Left lung (tissue), 14 donors: ENCODE measurements at places on chromosomes 3 and 15.

DNA sequence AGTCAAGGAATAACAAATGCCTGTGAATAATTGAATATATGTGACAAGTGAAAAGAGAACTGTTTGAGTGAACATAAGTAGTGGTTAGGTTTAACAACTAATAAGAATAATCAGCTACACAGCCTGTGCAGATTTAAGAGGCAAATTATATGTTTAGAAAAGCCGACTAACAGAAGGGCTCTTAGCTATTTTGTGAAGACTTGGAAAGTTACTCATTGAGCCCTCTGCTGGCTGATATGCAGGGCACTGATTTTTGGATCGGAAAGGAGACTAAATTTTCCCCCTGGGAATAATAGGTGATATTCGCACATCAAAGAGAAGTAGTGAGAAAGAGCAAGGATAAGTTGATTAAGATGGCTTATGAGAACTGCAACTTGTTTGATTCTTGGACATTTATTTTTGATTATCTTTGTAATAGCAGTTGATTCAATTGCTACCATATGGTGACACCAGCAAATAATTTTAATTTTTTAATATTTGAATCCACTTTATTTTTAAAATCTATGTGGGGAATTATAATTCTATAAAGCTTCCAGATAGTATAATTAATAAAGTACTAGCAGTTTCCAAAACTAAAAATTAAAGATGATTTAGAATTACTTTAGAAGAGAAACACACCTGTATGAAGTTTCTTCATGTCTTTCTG is 156.2 kb downstream of the NLGN1 start:
- DNase-seq = no peak

- no peak for DNase-seq
Observed at GRCh38 chr3:127816783-127817405, 5.4 kb downstream of the MGLL start.

- DNase-seq = no peak
Observed at GRCh38 chr3:127478922-127479321, 111.6 kb downstream of the TPRA1 start.

DNA sequence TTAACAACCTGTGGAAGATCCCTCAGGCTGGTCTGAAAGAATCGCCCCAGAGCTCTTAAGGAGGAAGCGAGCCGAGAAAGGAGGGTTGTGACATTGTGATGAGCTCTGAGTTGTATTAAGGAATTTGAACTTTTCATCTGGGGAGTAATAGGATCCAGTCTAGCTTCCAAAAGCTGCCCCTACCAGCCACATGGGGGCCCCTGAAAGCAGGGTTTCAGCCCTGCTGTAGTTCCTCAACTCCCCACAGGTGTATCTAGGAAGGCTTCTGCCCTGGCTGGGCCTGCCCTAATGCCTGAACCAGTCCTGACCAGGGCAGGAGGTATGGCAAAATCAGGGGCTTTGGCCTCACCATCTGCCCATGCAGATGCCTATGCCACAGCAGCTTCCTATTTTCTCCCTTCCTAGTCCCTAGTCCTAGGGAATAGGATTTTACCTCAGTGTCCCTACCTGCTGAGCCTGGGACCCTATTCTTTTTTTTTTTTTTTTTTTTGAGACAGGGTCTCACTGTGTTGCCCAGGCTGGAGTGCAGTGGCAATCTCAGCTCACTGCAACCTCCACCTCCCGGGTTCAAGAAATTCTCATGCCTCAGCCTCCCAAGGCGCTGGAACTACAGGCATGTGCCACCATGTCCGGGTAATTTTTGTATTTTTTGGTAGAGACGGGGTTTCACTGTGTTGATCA is 5.0 kb upstream of the AP3S2 start:
- DNase-seq = no peak

GRCh38 chr3:168736202-168736601 is 640.5 kb upstream of the GOLIM4 start:
- no peak for DNase-seq

DNA sequence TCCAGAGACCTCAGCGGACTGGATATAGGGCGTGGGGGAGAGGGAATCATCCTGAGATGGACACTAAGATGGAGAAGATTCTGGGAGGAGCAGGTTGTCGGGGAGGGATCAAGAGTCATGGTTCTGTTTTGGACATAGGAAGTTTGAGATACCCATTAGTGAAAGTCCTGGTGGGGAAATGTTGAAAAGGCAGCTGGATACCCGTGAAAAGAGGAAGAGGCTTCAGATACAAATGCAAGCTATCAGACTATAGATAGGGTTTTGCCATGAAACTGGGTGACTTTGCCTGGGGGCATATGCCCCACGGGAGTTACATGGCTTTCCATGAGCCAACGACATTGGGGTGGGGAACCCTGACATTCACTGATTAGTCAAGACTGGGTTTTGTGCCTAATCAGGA is 1.1 kb upstream of the GPR62 start:
- DNase-seq = no peak

GRCh38 chr3:110646496-110646895 is 425.1 kb upstream of the NECTIN3 start:
- DNase-seq = no peak

- no peak for DNase-seq
Observed at GRCh38 chr3:55286693-55287092, 200.4 kb downstream of the WNT5A start.

DNA sequence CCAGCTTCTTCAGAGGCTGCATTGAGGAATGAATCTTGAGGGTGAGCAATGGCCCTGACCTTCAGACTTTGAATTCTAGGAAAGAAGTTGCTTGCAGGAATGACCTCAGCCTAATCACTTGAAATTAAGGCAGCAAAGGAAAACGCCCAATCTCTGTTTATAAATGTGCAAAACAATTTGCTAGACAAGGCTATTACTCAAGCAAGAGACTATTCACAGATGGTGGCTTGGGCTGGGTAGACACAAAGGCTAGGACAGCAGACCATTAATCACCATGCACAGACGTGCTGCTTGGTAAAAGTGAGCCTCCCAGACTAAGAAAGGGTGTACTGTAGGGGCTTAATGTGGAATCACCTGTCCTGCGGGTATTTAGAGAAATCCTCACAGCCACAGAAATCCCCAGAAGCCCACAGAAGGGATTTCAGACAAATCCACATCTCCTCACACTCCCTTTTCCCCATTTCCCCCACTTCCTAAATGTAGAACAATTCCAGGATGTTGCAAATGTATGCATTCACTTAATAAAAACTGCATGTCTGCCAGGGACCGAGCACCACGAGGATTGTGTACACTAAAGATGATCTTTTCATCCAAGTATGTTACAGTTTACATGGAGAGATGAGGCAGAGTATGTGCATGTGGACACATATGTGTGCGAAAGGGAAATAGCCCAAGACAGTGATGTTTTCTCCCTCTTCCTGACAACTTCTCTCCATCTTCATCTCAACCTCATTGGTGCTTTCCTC is 259.5 kb downstream of the THSD4 start:
- no peak for DNase-seq

- DNase-seq = no peak
Observed at GRCh38 chr3:139629033-139629432, 48.7 kb downstream of the NMNAT3 start.

GRCh38 chr3:97938444-97938843 is 33.8 kb downstream of the RIOX2 start:
- no peak for DNase-seq

- no peak for DNase-seq
Observed at GRCh38 chr3:196645096-196645495, 5.6 kb downstream of the NRROS start.
